GM23248 (cell line): ENCODE measurements at places on chromosomes 16 and 17. TPM values are rescaled to one million over a fixed set of nuclear protein-coding genes. Genes with fewer than 3 reads are reported as not detected.

The HOXB7 gene
- 18.9 and 19.4 TPM in 2 replicates for polyA plus RNA-seq

The CDH5 gene
- polyA plus RNA-seq, result not detected in 2 replicates

The ITGAD gene
- polyA plus RNA-seq, result not detected in 2 replicates

The EVPL gene
- not detected in 2 replicates for polyA plus RNA-seq

The DNAH2 gene
- polyA plus RNA-seq, result not detected in 2 replicates

The KRT32 gene
- polyA plus RNA-seq, result not detected in 2 replicates

The CDH1 gene
- 0.04 TPM in 2 replicates for polyA plus RNA-seq

The NGFR gene
- polyA plus RNA-seq, result 0.60 and 0.81 TPM in 2 replicates

The RAB26 gene
- 0.30 and 0.71 TPM in 2 replicates for polyA plus RNA-seq

The ATP2A1 gene
- polyA plus RNA-seq, result 0.09 and 0.10 TPM in 2 replicates
